ENCODE measurements at places on chromosomes 13 and 19.

- DNase-seq, result no peak
These were observed 19.4 kb upstream of the KLF5 start for GRCh38 chr13:73039201-73040108.

- no peak for DNase-seq
These were observed 33.5 kb downstream of the CLEC17A start for GRCh38 chr19:14616407-14616806.

GRCh38 chr19:45147835-45148676 lies 12.7 kb downstream of the NKPD1 start:
- no peak for DNase-seq

- no peak for DNase-seq
These were observed 7.7 kb upstream of the TEX26 start for GRCh38 chr13:30924721-30925120.

DNA sequence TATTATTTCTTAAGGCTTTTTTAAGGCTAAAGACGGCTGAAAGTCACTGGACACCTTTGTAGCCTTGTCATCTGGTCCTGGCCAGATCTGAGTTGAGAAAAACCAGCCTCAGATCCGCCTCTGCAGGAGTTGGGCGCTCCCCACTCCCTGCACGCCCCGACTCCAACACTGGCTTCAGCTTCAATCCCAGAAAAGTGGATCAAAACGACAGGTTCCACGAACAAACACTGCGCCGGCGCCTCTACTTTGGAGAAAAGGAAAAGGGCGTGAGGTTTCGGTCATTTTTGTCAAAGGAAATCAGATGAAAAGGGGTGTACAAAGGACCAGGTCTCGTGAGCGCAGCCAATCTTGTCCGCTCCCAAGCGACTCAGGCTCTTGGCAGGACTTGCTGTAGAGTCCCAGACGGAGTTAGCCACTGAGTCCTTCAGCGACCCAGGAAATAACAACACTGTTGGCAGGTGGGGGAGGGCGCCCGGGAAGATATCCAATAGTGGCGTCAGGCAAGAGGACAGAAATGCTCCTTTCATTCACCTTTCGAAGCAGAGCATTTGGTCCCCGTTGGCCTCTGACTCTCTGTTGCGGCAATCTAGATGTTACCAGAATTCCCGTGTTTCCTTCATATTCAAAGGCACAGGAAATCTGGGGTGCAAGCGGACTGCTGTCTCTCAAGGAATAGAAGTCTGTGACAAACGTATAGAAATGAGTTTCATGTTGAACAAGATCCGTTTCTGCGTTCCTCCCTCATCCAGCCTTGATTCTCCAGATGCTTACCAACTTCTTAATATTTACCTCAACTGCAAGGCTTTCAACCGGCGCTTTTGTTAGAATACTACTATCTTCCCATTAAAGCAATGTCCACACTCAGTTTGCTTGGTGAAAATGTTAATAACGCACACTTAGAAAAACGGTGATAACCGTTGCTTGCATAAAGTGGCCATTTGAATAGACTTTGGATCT lies 1.8 kb upstream of the CCNA1 start:
- no peak for DNase-seq

DNA sequence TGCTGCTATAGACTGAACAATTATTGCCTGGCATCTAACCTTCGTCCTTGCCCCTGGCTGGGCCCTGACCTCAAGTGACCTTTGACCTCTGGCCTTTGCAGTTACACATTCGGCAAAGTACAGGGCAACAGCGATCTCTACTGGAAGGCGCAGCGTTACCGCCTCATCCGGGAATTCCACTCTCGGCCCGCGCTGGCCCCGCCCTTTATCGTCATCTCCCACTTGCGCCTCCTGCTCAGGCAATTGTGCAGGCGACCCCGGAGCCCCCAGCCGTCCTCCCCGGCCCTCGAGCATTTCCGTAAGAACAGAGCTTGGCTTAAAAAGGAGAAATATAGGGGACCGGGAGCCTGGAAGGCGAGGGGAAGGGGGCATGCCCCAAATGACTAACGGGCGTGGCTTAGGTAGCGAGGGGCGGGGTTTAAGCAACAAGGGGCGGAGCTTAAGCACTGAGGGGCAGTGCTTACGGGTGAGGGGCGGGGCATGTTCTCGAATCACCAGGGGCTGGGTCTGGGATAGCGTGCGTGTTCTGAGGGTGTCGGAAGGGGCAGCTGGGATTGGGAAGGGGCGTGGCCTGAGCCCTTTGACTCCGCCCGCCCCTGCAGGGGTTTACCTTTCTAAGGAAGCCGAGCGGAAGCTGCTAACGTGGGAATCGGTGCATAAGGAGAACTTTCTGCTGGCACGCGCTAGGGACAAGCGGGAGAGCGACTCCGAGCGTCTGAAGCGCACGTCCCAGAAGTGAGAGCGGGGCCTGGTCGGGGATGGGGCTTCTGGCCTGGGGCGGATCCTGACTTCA lies 52.7 kb downstream of the TRPM4 start:
- DNase-seq, result peak; percentile 40

DNA sequence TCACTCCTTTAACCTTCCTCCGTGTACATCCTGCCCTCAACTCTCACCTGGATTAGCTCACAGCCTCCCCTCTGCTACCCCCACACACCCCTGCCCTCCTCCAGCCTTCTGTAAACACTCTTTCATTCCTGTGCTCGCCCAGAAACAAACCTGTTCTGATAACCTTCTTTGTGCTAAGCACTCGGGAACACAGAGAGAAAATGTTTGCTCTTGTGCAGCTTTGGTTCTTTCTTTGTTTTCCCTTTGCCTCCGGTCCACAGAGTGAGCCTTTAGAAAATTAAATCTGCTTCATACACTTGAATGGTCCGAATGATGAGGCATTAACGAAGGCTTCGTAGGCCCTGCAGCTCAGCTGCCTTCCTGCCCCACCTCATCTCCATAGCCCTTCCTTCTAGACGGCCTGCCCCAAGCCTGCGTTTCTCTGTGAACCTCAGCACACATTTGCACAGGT lies 6.6 kb upstream of the ZDHHC20 start:
- no peak for DNase-seq

DNA sequence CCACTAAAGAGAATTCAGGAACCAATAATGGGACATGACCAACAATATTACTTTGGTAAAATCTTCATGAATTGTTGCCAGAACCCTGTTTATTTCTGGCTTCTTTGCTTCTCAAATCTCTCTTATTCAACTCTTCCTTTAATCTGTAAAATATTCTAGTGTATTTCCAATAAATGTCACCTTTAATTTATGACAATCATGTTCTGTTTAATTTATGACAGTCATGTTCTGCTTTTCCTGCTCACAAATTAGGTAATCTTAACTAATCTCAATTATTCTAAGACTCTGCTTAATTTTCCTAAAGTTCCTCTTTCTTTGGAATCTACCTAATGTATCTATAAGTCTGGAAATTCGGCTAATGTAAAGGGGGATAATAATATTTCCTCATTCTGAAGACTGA lies 847.6 kb upstream of the KLHL1 start:
- DNase-seq, result no peak

GRCh38 chr13:20473139-20473538 lies 52.5 kb downstream of the CRYL1 start:
- no peak for DNase-seq

DNA sequence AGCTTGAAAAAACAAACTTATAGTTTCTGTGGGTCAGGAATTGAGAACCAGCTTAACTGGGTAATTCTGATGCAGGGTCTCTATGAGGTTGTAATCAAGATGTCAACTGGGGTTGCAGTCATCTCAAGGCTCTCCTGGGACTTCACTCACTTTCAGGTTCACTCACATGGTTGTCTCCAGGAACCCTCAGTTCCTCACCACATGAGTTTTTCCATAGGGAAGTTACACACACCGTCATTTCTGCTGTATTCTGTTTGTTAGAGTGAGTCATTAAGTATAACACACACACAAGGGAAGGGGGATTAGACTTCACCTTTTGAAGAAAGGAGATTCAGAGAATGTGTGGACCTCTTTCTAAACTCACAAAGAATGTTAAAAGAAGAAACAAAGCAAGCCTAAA lies 34.9 kb upstream of the MLNR start:
- no peak for DNase-seq

- DNase-seq, result no peak
These were observed 8.6 kb downstream of the TUBGCP3 start for GRCh38 chr13:112579310-112579843.

- no peak for DNase-seq
These were observed 160.5 kb downstream of the TEX29 start for GRCh38 chr13:111480976-111481375.

GRCh38 chr13:49521224-49521623 lies 25.5 kb downstream of the PHF11 start:
- no peak for DNase-seq

Data from stimulated activated CD4-positive, alpha-beta T cell treated with anti-CD3 and anti-CD28 coated beads, Interleukin-12 subunit alpha, Interleukin-12 subunit beta, amount 100 ng/mL, for 48 hours (primary cell).